Activated gamma-delta T cell treated with Interleukin-2 at 50 U/mL for 16 hours (primary cell): ENCODE measurements at places on chromosomes 7 and 10.

DNA sequence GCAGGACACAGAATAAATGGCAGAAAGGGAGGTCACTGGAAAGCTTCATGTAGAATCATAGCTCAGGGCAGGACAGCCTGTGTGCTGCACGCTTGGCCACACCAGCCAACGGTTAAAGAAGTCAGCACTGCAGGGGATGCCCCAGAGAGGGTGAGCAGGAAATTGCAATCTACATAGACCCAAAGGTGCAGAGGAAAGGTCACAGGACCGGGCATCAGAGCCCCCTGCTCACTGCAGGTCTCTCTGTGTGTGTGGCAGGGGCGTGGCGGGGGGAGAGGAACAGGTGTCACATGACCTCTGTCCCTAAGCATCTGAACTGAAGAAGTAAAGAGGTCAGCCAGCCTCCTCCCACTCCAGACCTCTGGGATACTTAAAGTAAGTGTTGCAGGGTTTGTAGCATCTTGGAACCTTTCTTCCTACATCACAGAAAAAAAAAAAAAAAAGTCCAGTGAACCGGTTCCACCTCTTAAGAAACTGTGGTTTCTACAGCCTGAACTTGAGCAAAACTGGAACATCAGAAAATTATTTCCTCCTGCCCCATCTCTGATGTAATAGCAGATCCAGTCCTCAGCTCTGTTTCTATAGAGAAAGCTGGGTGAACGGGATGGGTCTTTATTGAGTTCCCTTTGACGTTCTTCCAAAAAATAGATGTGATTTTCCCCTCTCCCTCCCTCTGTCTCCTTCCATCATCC lies 64.3 kb downstream of the RGS10 start:
- DNase-seq, result peak; percentile 34

GRCh38 chr10:59799421-59799820 lies 46.2 kb upstream of the MRLN start:
- no peak for DNase-seq

DNA sequence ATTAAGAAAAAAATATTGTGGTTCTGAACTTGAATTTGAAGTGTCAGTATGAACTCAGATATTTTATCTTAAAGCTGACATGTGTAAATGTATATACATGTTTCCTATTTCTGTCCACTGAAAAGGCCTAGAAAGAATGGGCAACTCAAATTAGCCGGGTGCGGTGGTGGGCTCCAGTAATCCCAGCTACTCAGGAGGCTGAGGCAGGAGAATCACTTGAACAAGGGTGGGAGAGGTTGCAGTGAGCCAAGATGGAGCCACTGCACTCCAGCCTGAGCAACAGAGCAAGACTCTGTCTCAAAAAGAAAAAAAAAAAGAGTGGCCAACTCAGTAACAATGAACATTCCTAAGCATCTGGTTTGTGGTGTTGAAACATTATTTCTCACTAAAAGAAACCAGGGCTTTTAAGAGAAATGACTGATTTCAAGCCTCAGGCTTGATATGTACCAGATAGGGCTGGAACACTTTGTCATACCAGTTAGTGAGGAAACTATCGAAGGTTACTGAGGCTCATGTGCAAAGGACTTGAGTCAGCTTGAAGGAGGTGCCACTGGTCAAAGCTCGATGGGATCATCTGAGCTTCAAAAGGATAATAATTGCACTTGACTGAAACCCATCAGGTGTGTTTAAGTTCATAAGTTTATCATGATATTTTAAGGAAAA lies 40.5 kb downstream of the AOAH start:
- no peak for DNase-seq

GRCh38 chr10:608331-609261 lies 80.9 kb downstream of the DIP2C start:
- no peak for DNase-seq

- no peak for DNase-seq
Observed at GRCh38 chr7:7519056-7519455, 16.6 kb downstream of the COL28A1 start.

- no peak for DNase-seq
Observed at GRCh38 chr7:150003304-150003810, 129.6 kb downstream of the ATP6V0E2 start.

GRCh38 chr7:67729771-67730170 lies 733.1 kb downstream of the TYW1 start:
- DNase-seq, result no peak

DNA sequence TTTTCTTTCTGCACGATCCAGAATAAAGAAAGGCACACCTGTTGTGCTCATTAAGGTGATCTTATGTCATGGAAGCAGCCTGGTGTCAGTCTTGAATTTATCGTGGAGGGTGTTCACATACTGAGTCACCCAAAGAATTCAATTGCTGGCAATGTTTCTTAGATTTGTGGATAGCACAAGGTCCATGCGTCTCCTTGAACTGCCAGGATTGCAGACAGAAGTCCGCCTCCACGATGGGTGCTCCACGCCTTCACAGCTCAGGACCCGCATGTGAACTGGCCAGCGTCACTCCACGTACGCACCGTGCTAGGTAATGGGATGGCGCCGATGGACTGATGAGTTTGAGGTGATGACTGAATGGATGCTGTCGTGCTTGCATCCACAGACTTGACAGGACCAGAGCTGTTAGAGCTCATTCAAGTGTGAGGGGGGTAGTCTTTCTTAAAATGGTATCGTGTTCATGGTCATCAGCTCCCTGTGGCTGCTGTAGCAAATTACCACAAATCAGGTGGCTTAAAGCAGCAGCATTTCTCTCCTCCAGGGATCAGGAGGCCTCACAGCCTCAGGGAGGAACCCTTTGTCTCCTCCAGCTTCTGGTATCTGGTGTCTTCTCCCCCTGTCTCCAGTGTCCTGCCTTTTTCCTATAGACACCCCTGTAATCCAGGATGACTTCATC lies 65.4 kb upstream of the DNAJB6 start:
- no peak for DNase-seq

GRCh38 chr7:119943942-119944600 lies 328.9 kb upstream of the KCND2 start:
- DNase-seq, result no peak

DNA sequence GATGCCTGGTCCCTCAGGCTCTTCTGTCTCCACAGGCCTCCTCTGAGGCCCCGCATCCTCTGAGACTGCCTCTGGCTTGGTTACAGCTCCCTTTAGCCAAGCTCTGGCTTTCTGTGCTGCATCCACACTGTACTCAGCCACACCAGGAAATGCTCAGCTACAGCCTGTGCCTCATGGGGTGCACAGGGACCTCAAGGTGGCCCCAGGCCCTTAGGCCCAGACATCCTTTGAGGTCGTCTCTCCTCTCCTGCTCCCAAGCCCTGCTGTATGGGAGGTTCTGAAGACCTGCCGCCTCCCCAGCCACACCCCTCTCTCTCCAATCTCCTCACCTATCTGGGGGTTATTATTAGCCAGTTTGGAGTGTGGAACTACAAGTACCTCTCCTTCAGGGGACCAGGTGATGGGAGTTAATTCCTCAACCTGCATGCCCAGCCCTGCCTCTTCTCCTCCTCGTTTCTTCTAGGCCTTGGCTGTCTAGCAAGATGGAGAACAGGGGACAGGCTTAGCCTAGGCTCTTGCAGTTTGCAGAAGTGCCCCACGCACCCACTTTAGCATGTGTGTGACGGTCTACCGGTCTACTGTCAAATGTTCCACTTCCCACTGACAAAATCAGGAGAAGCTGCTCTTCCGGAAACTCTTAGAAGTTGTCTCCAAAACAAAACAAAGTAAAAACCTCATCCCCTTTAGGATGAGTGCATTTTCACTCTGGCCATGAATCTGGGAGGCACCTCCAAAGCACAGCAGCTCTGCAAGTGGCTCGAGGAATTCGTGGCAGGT lies 64.0 kb upstream of the WAC start:
- no peak for DNase-seq

DNA sequence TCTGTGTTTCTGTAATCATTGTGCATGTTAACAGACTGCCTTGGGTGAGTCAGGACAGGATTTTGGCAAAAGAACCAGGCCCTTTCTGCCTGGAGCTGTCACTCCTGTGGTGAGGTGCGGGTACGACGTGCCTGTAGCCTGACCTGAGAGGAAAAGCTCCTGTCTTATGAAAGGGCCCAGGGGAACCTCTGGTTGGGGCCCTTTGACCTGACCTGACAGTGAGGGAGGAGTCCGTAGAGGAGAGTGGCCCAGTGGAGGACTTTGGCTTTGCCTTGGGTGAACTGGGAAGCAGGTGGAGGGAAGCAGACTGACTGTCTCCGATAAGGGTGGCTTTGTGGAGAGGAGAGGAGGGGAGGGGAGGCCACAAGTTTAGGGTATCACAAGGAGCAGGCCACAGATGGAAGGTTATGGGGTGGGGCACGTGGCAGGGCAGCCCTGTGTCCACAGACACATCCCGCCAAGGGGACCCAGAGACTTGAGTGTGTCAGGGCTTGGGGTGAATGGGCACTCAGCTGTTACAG lies 6.9 kb downstream of the PFKP start:
- no peak for DNase-seq

GRCh38 chr7:75729851-75730274 lies 8.9 kb downstream of the HIP1 start:
- peak; percentile 12 for DNase-seq

DNA sequence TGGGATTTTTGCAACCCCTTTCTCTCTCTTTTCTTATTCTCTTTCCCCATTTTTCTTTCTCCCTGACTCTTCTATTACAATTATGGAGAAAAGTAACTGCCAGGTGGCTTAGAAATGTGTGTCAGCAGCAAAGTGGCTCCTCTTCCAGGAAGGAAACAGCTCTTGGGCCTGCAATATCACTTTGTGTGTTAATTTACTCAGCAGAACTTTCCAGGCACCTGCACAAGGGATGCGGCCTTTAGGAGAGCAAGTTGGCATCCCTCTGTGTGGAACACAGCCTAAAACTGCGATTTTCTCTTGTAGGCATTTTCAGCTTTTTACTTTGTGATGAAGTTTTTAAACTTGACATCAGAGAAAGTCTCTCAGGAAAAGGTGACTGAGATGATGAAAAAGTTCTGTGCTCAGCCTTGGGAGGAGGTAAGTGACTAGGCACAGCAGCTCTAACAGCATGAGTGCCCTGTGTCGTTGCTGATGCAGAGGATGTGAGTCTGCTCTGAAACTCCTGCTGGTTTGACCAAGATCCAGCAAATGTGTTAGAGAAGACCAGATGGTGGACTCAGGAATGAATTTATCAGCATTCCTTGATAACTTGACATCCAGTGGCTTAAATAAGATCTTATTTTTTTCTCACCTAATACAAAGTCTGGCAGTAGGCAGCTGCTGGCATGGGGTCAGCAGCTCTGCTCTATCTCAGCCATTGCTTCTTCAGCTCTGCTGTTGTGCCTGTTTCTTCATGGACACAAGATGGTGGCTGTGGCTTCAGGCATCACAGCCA lies 47.4 kb upstream of the CC2D2B start:
- DNase-seq, result no peak

DNA sequence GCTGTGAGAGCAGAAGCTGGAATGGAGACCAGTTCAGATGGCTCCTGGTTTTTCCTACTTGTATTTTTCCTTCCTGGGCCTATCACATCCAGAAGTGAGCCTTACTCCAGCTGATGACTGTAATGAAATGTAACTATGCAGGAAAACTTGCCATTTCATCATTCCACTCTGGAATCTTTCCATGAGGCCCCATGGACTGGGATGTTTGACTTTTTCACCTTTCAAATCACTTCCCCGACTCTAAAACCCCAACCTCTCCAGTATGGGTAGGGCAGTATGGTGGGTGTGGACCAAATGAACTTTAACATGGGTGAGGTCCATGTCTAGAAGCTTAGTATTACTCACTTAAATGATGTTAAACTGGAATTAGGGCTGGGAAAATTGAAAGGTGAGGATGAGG lies 40.3 kb upstream of the DLD start:
- DNase-seq, result no peak

GRCh38 chr10:118960157-118961090 lies 69.1 kb upstream of the NANOS1 start:
- no peak for DNase-seq

DNA sequence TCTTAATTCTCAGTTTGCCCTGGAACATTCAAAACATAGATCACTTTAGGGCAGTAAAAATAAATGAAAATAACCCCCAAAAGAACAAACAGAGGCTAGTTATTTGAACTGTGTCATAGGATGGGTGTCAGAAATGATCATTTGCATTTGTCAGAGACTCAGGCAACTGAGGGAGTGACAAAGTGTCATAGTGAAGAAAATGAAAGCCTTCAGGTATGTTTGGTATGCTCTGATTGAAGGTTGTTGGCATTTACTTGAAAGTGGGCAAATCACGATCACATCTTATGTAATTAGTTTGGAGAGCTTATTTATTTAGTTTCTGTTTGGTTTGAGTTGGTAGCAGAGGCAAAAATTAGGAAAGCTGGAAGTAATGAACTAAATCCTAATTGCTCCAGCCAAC lies 880.9 kb downstream of the ANKRD7 start:
- DNase-seq, result no peak

DNA sequence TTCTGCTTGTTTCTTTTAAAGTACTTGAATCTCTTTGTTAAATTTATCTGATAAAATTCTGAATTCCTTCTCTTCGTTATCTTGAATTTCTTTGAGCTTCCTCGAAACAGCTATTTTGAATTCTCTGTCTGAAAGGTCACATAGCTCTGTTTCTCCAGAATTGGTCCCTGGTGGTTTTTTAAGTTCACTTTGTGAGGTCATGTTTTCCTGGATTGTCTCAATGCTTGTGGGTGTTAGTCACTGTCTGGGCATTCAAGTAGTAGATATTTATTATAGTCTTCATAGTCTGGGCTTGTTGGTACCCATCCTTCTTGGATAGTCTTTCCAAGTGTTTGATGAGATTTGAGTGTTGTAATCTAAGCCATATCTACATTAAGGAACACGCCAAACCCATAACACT lies 1060.6 kb downstream of the LRMDA start:
- no peak for DNase-seq

- DNase-seq, result no peak
Observed at GRCh38 chr10:18501198-18501597, 150.2 kb downstream of the NSUN6 start.

GRCh38 chr7:41754046-41754445 lies 51.2 kb upstream of the INHBA start:
- no peak for DNase-seq

GRCh38 chr10:44333511-44333910 lies 51.4 kb downstream of the CXCL12 start:
- DNase-seq, result no peak

- DNase-seq, result no peak
Observed at GRCh38 chr10:18298256-18298655, 158.0 kb downstream of the CACNB2 start.

GRCh38 chr7:22435720-22436119 lies 64.3 kb downstream of the STEAP1B start:
- DNase-seq, result no peak

GRCh38 chr10:73467206-73467605 lies 28.6 kb downstream of the PPP3CB start:
- no peak for DNase-seq

GRCh38 chr7:132541656-132542055 lies 34.6 kb downstream of the PLXNA4 start:
- no peak for DNase-seq

DNA sequence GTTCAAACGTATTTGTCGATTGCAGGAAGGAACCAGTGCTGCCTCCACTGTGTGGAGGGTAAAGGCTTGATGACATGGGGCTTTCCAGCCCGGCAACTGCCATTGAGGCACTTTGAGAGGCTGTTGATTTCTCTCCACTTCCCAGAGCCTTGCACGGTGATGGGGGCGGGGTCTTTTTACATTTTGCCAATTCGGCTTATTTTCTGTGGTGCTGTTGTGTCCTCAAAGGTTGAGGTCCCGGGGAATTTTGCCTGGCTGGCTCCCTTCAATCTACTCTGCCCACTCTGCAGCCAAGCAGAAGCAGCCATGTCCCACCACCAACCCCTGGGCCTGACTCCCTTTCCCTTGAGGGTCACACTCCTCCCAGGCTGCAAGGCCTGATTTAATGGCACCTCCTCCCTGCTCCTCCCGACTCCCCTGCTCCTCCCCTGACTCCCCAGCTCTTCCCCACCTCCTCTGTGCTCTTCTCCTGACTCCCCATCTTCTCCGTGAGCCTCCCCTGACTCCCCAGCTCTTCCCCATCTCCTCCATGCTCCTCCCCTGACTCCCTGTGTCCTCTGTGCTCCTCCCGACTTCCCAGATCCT lies 39.0 kb downstream of the OAT start:
- no peak for DNase-seq
